A549 treated with Mapracorat at 1 μM for 4 hours (cell line): ENCODE measurements at places on chromosomes 4 and X. TPM values are rescaled to one million over a fixed set of nuclear protein-coding genes. Genes with fewer than 3 reads are reported as not detected.

The GRID2 gene
- total RNA-seq: not detected in 5 replicates

The RRAGB gene
- total RNA-seq: 12.8 to 15.0 TPM (median 14.5 TPM) in 5 replicates

The SLC26A1 gene
- total RNA-seq: 0.14 to 0.60 TPM (median 0.18 TPM) in 5 replicates

The ZNF141 gene
- 2.2 to 2.6 TPM (median 2.5 TPM) in 5 replicates for total RNA-seq

The CT83 gene
- total RNA-seq: not detected in 5 replicates

The CXCL3 gene
- 2.8 to 4.8 TPM (median 4.3 TPM) in 5 replicates for total RNA-seq

The BTK gene
- 0.07 to 0.36 TPM (median 0.24 TPM) in 5 replicates for total RNA-seq

The TMPRSS11B gene
- total RNA-seq: not detected in 5 replicates

The BRCC3 gene
- 23.6 to 28.1 TPM (median 25.5 TPM) in 5 replicates for total RNA-seq

The PLXNB3 gene
- total RNA-seq: 2.1 to 4.7 TPM (median 3.3 TPM) in 5 replicates

The GSX2 gene
- total RNA-seq: not detected in 5 replicates

The POU3F4 gene
- not detected in 5 replicates for total RNA-seq

The NOX1 gene
- total RNA-seq: 0.07 to 0.14 TPM (median 0.10 TPM) in 3 of 5 replicates, not detected in the others

The PLK4 gene
- 13.4 to 18.2 TPM (median 13.6 TPM) in 5 replicates for total RNA-seq

The SOD3 gene
- not detected in 5 replicates for total RNA-seq

The OCIAD1 gene
- total RNA-seq: 124 to 184 TPM (median 133 TPM) in 5 replicates
